Stimulated activated CD8-positive, alpha-beta memory T cell treated with anti-CD3 and anti-CD28 coated beads, Interleukin-7, amount 100 ng/mL, for 1 hour (primary cell): ENCODE measurements at places on chromosomes 3 and 15.

DNA sequence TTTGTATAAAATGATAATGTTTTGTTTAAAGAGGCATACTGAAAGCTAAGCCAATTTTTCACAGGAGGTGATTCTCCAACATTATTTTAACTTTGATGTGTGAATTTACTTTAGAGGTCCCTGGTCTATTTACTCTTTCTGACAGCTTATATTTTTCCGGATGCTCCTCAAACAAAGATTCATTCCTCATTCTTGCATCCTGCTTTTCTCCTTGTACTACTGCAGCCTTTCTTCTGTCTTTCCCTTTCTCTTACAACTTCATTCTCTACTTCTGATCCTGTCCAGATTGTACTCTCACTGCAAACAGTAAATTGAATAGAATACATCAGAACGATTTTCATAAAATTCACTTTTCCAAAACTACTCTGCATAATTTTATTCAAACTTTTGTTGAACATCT is 5.1 kb downstream of the NPTN start:
- no peak for DNase-seq

DNA sequence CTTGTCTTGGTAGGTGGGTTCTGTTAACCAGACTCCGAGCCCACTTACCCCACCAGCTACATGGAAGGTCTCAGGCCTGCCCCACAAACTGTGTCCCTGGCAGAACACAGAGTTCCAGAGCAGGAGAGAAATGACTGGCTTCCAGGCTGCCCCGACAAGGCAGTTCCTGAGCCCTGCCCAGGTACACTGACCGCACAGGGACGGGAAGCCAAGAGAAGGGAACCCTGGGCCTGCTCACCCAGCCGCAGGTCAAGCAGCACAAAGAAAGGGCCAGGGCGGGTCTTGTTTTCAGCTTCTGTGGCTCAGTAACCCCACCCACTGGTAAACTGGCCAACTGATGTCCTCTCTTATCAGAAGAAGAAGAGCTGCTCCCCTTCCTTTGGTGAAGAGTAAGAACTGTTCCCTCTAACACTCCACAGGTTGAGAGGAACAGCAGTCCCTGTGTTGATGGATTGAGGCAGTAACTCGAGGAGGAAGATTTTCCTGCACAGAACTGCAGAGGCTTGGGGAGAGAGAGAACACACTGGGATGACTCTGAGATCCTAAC is 68.4 kb downstream of the CRTC3 start:
- DNase-seq, result no peak

- DNase-seq, result no peak
Measured at GRCh38 chr15:94700211-94700610, 468.9 kb downstream of the MCTP2 start.

DNA sequence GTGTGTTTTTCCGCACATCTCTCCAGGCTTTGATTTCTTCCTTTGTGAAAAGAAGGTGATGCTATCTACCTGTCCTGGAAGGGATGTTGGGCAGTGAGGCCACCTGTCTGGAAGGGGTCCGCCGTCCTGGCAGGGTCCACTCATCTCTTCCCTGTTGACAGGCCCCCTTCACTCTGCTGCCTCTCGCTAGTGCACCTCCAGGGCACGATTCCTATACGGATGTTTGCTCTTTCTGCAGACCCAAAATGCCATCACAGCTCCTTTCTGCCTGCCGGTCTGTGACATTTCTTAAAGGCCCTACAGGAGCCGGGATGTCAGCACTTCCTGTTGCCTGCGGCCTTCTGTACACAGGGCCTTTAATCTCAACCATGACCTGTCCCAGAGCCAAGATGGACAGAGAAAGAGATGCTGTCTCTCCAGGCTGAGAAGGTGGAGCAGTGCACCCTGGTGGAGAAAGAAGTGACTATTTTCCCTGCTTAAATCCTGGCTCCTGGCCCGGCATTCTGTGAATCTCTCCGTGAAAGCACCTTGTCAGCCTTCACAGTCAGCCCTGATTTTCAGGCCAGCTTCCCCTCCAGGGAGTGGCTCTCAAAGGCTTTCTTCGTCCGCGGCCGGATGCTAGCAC is 7.4 kb downstream of the FAM3D start:
- DNase-seq, result no peak

DNA sequence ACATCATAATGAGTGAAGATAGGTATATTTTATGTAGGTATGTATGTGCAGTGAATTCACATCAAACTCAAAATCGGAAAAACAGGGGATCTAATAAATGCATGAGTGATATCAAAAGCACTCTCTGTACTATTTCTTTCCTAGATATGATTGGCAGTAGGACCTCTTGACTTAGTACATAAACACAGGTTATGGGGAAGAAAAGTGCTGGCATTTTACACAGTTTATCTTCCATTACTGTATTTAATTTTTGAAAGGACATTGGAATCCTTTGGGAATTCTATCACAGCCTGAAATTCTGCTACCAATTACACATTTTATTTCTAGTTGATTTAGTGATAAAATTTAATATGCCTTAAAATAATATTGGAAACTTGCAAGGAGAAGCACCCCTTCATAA is 470.5 kb upstream of the ONECUT1 start:
- DNase-seq, result no peak

DNA sequence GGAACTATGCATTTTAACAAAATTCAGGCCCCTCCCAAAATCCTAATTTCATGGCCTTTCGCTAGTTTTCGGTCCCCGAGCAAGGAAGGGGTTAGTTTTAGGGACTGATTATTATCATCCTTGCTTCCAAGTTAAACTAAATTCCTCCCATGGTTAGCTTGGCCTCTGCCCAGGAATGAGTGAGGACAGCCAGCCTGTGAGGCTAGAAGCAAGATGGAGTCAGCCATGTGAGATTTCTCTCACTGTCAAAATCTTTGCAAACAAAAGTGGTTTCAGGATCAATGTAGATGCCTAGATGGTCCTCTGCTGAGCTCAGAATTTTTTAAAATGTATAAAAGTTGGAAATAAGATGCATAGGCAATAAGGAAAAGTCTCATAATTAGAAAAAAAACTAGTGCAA is 208.9 kb downstream of the RSL24D1 start:
- no peak for DNase-seq

DNA sequence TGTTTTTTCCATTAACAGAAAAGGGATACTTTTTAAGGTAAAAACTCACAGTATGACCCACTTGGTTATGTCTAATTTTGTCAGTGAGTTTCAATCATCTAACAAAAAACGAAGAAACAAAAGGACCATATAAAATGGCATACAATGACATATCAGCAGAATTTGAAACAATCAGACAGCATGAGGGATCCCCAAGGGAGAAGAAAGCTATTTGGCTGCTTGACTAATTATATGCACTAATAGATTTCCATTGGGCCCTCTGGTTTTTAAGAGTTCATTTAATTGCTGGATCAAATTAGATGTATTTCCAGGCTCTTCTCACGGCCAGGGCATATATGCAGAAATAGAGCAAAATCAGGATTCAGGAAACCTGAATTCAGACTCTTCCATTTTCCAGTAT is 376.4 kb upstream of the GBE1 start:
- DNase-seq, result no peak

- no peak for DNase-seq
Measured at GRCh38 chr3:122258757-122259371, 66.2 kb upstream of the CSTA start.

DNA sequence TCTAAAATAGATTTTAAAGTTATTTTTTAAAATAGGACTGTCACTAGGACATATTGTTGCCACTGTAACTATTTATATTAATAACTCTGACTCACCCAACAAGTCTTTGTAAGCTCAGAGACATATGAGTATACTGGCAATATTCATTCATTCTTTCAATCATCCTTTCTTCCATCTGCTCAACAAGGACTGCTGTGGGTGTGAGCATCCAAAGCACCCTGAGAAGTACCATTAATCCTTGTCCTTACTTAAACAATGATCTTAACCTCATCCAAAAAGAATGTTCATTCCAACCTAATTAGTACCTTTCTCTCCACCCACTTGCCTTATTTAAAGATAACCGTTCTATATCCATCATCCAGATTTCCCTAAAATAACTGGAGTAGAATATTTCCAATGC is 94.2 kb upstream of the PPP2R3A start:
- DNase-seq, result no peak

DNA sequence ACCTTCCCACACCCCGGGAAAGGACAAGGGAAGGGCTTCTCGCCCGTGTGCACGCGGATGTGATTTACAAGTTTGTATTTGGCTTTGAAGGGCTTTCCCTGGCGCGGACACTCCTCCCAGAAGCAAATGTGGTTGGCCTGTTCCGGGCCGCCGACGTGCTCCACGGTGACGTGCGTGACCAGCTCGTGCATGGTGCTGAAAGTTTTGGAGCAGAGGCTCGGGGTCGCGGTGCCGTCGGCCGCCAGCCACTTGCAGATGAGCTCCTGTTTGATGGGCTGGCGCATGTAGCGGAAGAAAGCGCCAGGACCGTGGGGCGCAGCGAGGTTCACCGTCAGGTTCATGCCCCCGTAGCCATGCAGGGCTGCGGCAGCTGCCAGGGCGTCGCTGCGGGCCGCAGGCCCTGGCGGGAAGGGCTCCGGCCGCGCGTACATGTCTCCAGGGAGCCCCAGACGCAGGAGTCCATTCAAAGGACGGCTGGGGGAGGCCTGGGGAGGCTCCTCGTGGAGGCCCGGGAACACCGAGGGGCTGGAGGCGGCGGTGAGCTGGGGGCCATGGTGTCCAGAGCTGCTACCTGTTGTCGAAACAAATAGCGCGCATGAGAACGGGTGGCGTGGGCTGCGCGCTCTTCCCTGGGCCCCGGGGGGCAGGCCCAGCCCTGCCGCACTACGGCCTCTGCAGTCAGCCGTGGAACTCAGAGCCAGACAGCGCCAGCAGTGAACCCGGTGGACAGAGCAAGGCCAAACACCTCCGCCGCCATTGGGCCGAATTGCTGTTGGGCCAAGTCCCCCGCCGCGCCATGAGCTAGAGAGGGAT is 10.2 kb downstream of the ZIC4 start:
- DNase-seq, result no peak

GRCh38 chr3:13185737-13186434 is 112.7 kb upstream of the IQSEC1 start:
- no peak for DNase-seq

GRCh38 chr3:37556789-37557301 is 304.8 kb upstream of the CTDSPL start:
- DNase-seq, result no peak

GRCh38 chr15:51093839-51094605 is 684 bp downstream of the TNFAIP8L3 start:
- DNase-seq, result no peak

DNA sequence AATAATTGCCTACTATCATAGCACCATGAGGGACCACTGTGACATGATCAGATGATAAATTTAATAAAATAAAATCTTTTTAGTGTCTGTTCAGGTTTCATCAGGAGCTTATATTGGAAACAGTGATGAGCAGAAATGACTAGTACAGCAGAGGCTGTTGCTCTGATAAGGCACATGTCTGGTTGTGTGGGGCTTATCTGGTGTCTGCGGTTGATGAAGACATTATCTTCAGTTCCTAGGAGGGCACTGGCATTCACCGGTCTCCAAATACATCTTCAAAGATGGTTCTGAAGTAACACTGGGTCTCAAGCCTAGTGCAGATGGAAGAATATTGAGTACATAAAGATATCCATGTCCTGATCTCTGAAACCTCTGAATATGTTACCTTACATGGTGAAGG is 125.3 kb downstream of the SUCNR1 start:
- DNase-seq, result no peak

GRCh38 chr15:99863550-99864198 is 130.4 kb upstream of the LYSMD4 start:
- DNase-seq, result no peak

- no peak for DNase-seq
Measured at GRCh38 chr3:33490641-33491241, 50.5 kb upstream of the UBP1 start.

GRCh38 chr15:96170979-96171739 is 159.3 kb upstream of the NR2F2 start:
- DNase-seq, result no peak

GRCh38 chr3:61451841-61452240 is 109.5 kb upstream of the PTPRG start:
- DNase-seq, result no peak

DNA sequence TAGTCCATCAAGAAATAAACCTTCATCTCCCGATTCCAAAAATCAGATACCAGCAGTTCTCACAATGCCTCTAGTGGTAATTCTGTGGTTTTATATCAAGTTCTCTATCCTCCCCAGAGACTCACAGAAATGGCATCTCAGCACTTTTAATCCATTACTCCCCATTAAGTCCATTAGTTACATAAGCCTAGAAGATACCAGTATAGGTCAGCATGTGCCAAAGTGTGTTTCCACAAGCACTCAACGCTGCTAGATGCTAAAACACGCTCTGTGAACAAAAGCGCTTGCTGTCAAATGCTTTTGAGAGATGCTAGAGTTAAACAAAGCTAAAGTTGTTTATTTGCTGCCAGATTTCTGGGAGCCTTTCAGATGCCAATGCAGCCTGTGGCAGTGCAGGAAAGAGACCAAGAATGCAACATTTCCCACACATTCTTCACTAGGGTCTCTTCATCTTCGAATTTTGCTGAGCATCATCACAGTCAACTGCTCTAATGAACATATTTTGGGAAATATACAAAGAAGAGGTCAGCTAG is 918.8 kb upstream of the CFAP20DC start:
- no peak for DNase-seq

GRCh38 chr3:52891164-52891563 is 6.2 kb downstream of the STIMATE start:
- DNase-seq, result no peak

GRCh38 chr3:84136425-84136824 is 822.4 kb upstream of the CADM2 start:
- no peak for DNase-seq

GRCh38 chr3:38247366-38248035 is 18.1 kb upstream of the SLC22A13 start:
- DNase-seq, result no peak

- DNase-seq, result no peak
Measured at GRCh38 chr3:74605437-74605836, 9.0 kb downstream of the CNTN3 start.

- DNase-seq, result no peak
Measured at GRCh38 chr3:32373276-32373675, 18.4 kb upstream of the CMTM7 start.

GRCh38 chr3:120421926-120422325 is 28.9 kb downstream of the FSTL1 start:
- no peak for DNase-seq

DNA sequence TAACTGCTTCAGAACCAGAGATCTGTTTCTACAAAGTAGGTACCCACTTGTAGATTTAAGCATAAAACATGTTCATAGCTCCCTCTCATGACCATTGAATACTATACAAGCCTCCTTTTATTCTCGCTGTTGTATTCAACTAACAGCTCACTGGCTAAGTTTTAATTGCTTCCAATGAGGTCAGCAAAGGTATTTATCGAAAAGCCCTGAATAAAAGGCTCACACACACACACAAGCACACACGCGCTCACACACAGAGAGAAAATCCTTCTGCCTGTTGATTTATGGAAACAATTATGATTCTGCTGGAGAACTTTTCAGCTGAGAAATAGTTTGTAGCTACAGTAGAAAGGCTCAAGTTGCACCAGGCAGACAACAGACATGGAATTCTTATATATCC is at the start of gene FGF7:
Gene FGF7, plus strand, starts transcription at position 222 of the 400 bp plus-strand sequence. CDS start 1,056 bp downstream, outside the sequence.
- no peak for DNase-seq

GRCh38 chr3:101036676-101037075 is 43.5 kb upstream of the ABI3BP start:
- DNase-seq, result no peak
